Activated CD8-positive, alpha-beta T cell treated with anti-CD3 and anti-CD28 coated beads, Interleukin-2, amount 10 ng/mL, durations not matched to agents 7 days and 5 days (primary cell): ENCODE measurements at places on chromosomes 2 and 18. TPM values are rescaled to one million over a fixed set of nuclear protein-coding genes. Genes with fewer than 3 reads are reported as not detected.

Gene TNFAIP6
- total RNA-seq, result not detected

Gene C2orf81
- total RNA-seq, result 1.5 TPM

Gene SLC25A12
- 28.9 TPM for total RNA-seq

Gene B3GNT7
- 0.34 TPM for total RNA-seq

Gene CCDC148
- not detected for total RNA-seq

Gene GPBAR1
- 0.97 TPM for total RNA-seq

Gene IL37
- total RNA-seq, result not detected

DNA sequence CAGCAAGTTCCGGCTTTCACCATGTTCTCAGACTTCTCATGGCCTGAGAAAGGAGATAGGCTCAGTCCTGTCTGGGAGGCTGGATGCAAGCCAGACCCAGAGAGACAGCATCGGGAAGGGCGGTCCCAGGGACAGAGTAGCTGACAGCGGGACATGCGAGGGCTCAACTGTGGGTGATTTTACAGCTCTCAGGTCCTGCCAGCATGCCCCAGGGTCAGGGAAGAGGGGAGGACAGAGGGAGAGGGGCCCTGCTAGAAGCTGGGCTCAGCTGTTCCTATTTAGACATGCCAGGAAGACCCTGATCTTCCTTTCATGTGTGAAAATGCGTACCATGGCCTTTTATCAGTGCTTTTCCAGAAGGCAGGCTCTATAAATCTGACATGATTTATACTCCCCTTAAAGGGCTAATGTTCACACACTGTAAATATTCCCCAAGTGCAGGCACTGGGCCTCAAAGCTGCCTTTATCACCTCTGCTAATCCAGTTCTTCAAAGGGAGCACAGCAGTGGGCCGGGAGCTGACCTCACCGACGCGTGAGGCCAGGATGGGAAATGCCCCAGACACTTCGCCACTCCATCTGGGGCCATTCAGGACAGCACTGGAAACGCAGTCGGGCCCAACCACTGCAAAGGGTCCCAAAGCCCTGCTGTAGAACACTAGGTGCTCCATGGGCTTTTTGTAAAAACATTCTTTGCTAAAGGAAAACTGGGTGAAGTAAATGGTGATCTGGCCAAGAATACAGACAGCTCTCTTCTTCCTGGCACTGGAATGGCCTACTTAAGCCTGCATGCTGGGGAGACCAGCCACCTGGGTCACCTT is 96.1 kb upstream of the LMAN1 start:
- DNase-seq, result no peak

DNA sequence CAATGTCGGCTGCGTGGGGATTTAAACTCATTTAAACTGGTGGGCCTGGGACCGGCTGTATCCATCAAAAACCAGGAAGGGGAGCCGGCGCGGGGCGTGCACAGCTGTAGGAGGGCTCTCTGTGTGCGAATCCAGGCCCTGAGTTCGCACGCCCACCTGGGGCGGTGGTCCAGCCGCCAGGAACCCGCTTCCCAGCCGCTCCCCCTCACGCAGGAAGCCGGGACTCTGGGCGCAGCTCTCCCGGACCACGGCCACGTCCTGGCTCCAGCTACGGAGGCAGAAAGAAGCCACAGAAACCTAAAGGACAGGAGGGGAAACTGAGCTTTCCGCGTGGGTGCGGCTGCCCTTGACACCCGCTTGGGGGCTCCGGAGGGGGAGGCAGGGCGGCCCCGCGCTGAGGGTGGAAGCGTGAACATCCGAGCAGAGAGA is 80.6 kb downstream of the GFPT1 start:
- DNase-seq, result no peak

GRCh38 chr18:8745355-8746014 is 40.1 kb downstream of the MTCL1 start:
- DNase-seq, result no peak

DNA sequence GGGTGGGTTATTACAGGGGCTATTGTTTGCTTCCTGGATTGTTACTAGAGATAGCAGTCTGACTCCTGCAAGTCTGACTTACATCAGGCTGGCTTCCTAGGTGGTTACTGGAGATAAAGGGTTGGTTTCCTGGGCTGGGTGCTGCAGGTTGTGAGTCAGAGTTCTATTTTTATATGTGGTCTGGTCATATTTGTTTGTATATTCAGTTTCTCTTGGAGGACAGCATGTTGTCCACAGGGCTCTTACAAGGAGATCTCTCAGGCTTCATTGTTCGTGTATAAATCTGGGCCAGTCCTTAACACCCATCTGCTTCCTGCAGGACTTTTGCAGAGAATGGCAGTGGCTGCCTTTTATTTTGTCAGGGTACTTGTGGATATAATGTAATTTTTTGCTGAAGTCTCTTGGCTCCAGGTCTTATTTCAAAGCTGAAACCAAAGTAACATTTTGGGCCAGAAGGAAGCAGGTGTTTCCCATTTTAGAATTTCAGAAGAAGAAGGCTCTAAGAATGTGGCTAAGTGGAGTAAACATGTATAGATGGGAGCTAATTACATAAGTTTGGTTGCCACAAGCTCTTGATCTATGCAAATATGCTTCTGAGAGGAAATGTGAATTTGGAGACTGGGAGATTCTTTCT is 65.9 kb upstream of the SLC16A14 start:
- no peak for DNase-seq

GRCh38 chr2:241815477-241816430 is 6.8 kb downstream of the NEU4 start:
- DNase-seq, result no peak

GRCh38 chr2:19837235-19837766 is 64.5 kb downstream of the TTC32 start:
- DNase-seq, result no peak

- no peak for DNase-seq
Observed at GRCh38 chr2:144631636-144632035, 111.7 kb upstream of the ZEB2 start.

- DNase-seq, result no peak
Observed at GRCh38 chr2:70498528-70498927, 55.1 kb downstream of the TGFA start.

DNA sequence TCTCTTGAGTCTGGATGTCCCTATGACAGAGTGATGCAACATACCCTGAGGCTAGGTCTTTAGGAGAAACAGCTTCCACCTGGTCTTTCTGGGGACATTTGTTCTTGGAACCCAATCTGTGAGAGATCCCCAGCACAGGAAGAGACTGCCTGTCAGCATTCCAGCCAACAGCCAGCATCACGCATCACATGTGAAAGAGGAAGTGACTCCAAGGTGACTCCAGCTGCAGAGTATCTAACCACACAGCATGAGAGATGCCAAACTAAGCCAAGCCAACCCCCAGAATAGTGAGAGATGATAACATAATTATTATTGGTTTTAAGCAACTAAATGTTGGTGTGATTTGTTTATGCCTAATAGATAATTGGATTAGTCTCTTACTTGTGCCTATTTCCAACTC is 35.7 kb downstream of the C18orf63 start:
- DNase-seq, result no peak

DNA sequence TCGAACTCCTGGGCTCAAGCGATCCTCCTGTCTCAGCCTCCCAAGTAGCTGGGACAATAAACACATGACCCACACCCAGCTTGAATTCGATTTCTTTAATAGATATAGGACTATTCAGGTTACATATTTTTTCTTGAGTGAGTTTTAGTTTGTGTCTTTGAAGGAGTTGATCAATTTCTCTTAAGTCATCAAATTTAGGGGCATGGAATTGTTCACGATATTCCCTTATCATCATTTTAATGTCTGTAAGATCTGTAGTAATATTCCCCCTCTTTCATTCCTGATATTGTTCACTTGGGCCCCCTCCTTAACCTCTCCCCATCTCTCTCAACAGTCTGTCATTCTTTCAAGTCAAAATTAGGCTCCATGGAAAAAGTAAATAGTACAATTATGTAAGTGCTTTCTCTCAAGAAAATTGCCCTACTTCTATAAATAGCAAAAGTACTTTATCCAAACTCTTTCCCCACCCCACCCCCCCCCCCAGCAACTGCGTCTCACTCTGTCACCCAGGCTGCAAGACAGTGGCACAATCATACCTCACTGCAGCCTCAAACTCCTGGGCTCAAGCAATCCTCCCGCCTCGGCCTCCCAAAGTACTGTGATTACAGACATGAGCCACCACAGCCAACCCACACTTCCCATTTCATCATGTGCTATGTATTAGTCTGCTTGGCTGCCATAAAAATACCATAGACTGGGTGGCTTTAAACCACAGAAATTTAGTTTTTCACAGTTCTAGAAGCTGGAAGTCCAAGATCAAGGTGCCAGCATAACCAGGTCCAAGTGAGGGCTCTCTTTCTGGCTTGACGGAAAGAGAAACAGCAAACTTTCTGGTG is 20.1 kb downstream of the WDR33 start:
- DNase-seq, result no peak

GRCh38 chr2:238845583-238846377 is 2.1 kb upstream of the TWIST2 start:
- no peak for DNase-seq

GRCh38 chr2:226794751-226795171 is 4.9 kb downstream of the IRS1 start:
- no peak for DNase-seq

DNA sequence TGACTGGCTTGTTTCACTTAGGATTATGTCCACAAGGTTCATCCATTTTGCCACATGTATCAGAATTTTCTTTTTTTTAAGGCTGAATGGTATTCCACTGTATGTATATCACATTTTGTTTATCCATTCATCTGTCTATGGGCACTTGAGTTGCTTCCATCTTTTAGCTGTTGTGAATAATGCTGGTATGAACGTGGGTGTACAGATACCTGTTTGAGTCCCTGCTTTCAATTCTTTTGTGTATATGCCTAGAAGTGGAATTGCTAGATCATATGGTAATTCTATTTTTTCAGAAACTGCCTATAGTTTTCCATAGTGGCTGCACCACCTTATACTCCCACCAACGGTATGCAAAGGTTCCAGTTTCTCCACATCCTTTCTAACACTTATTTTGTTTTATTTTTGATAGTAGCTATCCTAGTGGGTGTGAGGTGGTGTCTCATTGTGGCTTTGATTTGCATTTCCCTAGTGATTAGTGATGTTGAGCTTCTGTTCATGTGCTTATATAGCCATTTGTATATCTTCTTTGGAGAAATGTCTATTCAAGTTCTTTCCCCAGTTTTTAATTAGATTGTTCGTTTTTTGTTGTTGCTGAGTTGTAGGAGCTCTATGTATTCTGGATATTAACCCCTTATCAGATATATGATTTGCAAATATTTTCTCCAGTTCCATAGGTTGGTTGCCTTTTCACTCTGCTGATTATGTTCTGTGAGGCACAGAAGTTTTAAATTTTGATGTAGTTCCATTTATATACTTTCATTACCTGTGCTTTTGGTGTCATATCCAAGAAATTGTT is 40.7 kb downstream of the TTC39C start:
- no peak for DNase-seq

GRCh38 chr2:126832014-126832413 is 66.7 kb upstream of the TEX51 start:
- DNase-seq, result no peak

DNA sequence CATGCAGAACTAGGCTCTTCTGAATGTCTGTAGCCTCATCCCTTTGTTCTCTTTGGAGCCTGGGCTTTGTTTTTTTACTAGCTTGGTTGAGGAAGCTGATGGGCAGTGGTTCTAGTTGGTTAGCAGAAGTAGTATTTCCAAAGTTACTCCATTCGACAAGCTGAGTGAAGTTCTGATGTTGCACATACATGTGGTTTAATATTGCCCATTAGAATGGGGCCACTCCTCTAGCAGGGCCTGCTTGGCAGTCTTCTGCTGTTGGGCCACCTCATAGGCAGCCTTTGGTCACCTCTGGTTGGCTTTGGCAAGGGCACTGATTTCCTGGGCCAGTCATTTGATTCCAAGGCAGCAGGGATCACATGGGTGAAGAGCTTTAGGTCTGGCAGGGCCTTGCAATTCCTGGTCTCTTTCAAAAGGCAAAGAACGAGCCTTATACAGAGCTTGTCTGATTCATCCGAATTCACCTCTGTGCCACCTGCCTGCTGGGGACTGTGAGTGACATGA is 2.5 kb downstream of the RPIA start:
- no peak for DNase-seq
